Memory B cell (primary cell): ENCODE measurements at places on chromosomes 5 and 9.

- no peak for DNase-seq
Observed at GRCh38 chr5:75439276-75439675, 72.2 kb downstream of the CERT1 start.

DNA sequence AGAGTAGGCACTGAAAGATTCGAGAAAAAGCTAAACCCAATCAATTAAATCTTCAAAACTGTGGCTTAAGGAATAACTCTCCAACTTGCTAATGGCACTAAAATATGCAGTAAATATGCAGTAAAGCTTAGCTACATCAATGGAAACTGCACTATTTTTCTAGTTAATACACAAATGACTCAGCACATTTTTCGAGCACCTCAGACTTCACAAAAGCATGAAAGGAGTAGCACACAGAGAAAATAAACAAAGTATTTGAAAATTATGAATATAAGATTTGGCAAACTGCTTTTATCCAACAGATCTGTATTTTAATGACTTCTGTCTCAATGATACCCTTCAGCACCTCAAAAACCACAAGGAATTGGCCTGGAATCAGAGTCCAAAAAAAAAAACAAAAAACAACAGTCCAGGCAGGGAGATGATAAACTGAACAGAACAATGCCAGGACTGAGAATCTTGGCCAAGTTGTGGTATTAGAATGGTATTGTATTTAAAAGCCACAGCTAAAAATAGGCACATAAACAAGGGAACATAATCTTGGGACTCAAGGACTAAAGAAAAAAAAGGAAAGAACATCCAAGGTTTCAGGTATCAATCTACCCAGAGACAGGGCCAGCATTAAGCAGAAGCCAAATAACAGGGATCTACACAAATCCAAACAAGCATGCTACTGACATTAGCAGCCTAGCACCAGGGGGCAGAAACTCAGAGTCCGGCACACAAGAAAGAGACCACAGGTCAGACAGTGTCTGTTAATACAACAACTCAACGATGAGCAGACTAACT, 21.4 kb downstream of the TMEM245 start:
- DNase-seq = no peak

DNA sequence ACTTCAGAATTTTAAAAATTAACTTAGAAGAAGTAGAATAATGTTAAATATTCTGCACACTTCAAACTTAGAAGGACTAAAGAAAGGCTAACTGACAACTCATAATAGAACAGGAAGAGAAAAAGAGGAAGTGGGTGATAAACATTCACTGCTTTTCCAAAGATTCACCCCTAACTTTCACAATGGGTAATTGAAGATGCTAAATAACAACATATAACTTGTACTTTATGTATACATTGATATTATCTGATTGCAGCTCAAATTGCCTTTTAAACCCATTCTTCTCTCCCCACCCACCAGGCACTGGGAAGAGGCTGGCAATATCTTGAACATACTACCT, 376.6 kb downstream of the EFNA5 start:
- no peak for DNase-seq

DNA sequence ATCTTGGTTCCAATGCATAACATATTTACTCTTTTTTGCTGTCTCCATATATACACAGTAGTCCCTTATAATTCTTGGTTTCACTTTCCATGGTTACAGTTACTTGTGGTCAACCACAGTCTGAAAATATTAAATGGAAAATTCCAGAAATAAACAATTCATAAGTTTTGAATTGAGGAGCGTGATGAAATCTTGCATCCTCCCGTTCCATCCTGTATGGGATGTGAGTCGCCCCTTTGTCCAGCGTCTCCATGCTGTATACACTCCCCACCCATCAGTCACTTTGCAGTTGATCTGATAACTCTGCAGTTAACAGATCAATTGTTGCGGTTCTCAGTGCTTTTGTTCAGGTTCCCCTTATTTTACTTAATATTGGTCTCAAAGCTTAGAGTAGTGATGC, 11.5 kb upstream of the FAF2 start:
- DNase-seq = no peak

DNA sequence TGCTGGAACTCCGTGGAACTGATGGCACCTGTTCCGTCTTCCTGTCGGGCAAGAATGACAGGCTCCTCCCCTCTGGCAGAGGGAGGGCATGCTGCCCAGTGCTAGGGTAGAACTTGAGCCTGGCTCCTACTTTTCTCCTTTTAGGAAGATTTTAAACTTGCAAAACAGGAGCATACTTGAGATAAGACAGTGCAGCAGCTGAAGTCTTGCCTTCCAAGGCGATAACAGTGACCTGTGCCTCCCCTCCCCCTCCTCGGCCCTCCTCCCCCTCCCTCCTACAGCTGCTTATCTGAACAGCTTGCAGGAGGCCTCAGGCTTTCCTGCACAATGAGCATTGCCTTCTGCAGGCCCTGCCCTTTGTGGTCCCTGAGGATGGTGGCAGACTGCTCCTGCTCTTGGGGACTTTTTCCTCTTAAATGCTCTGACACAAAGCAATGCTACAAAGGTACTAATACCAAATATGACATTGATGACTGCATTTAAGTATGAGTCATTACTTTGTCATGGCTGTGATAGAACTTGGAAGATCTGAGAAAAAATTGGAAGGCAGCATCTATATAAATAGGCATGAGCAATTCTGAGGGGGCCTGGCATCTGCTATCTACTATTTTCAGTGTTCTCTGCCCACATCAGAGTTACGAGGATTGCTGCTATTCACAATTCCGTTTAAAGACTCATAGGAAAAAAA, 2.0 kb downstream of the GADD45G start:
- no peak for DNase-seq

GRCh38 chr5:124572971-124573370, 173.5 kb downstream of the ZNF608 start:
- DNase-seq = no peak

- no peak for DNase-seq
Observed at GRCh38 chr9:112078432-112078831, 96.7 kb downstream of the SUSD1 start.
